Tibial nerve (tissue), 4 donors: ENCODE measurements at places on chromosomes 1 and 21. TPM values are rescaled to one million over a fixed set of nuclear protein-coding genes. Genes with fewer than 3 reads are reported as not detected.

CITED4 gene
- total RNA-seq, result 14.7 TPM

KLF17 gene
- not detected for total RNA-seq

GFI1 gene
- 1.3 TPM for total RNA-seq

RNU1-2 gene
- under 0.01 TPM for total RNA-seq

PAPPA2 gene
- total RNA-seq, result 0.20 TPM

RIMKLA gene
- total RNA-seq, result 2.2 TPM

RGS8 gene
- not detected for total RNA-seq

MROH7 gene
- total RNA-seq, result 4.9 TPM

DNA sequence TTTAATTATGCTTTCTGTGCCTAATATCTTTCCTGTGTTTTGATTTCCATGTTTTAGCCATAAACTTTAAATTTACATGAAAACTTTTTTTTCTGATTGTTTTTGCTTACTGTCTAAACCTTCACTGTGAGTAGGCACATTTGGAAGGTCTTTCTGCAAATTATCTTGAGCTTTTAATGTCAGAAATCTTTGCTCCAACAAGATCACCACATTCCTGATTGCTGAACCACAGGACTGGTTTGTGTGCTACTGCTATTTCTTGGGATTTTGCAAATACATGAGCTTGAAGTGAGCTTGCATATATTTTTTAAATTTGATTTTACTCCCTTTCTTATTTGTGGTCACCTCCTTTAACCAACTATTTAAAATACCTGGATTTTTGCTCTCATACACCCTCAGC, 61.3 kb downstream of the PTBP2 start:
- no peak for DNase-seq
- H3K27me3 ChIP-seq, result no peaks in the 10 kb centered on the region
- H3K4me1 ChIP-seq, result no peaks in the 10 kb centered on the region
- peaks cover 2% of the 10 kb centered on the region for H3K36me3 ChIP-seq
- no peak overlapping the region for H3K27ac ChIP-seq

- DNase-seq, result no peak
- no peaks in the 10 kb centered on the region for H3K36me3 ChIP-seq
- no peaks in the 10 kb centered on the region for H3K27me3 ChIP-seq
- no peak overlapping the region for H3K27ac ChIP-seq
- H3K4me1 ChIP-seq, result no peaks in the 10 kb centered on the region
These were observed 441.6 kb downstream of the PLPP3 start for GRCh38 chr1:56137521-56138505.

- no peaks in the 10 kb centered on the region for H3K27me3 ChIP-seq
- no peak for DNase-seq
- H3K4me3 ChIP-seq, result no peak overlapping the region
- H3K4me1 ChIP-seq, result no peaks in the 10 kb centered on the region
- H3K36me3 ChIP-seq, result no peaks in the 10 kb centered on the region
These were observed 628.6 kb downstream of the KCNT2 start for GRCh38 chr1:195979646-195980045.

DNA sequence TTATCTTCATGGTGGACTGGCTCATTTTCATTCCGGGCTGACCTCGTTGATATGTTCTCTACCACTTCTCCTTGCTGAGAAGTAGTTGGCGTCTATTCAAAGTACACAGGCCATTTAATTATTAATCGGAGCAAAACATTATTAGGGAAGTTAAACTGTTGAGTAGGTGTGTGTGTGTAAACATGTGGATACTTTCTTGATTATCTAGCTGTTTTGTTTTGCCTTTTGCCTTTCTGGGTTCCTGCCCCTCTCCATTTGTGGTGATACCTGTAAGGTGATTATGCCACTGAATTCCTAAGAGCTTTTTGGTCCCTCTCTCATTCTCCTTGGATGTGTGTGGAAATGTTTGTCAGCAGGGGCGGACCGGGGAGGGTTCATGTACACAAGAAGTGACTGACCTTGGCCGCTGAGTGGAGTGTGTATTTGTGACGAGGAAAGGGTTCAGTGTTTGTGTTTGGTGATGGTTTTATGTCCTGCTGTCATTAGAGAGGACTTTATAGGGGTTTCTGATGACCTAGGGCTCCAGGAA, 56.6 kb upstream of the PPP2R5A start:
- H3K4me1 ChIP-seq, result peaks cover 4% of the 10 kb centered on the region
- H3K4me3 ChIP-seq, result no peak overlapping the region
- H3K36me3 ChIP-seq, result no peaks in the 10 kb centered on the region

GRCh38 chr1:241678536-241678935, 26.5 kb downstream of the WDR64 start:
- H3K4me1 ChIP-seq, result no peaks in the 10 kb centered on the region
- H3K27ac ChIP-seq, result no peak overlapping the region
- no peaks in the 10 kb centered on the region for H3K27me3 ChIP-seq
- no peaks in the 10 kb centered on the region for H3K36me3 ChIP-seq

GRCh38 chr1:156963621-156964020, 43.2 kb downstream of the LRRC71 start:
- H3K27me3 ChIP-seq, result no peaks in the 10 kb centered on the region
- H3K4me1 ChIP-seq, result no peaks in the 10 kb centered on the region
- no peak overlapping the region for H3K27ac ChIP-seq
- peaks cover 96% of the 10 kb centered on the region for H3K36me3 ChIP-seq
- peak; percentile 12 for DNase-seq

DNA sequence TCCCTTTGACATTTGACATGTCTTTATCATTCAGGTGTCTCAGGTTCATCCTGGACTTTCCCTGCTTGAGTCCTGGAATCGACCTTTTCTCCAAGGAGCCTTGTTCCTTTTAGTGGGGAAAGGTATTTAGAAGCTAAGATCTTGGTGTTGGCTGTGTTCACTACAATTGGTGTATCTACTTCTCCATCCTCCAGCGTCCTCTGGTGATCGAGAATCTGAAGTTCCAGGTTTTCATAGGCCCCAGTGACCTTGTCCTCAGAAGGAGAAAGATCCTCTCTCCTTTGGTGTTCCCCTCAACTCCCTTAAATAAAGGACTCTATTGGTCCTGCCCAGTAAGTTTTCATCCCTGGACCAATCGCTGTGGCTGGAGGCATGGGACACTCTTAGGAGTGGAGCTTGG, 22.1 kb downstream of the MROH7 start:
- no peaks in the 10 kb centered on the region for H3K4me1 ChIP-seq
- H3K4me3 ChIP-seq, result no peak overlapping the region
- no peak overlapping the region for H3K27ac ChIP-seq
- DNase-seq, result no peak
- no peaks in the 10 kb centered on the region for H3K27me3 ChIP-seq

DNA sequence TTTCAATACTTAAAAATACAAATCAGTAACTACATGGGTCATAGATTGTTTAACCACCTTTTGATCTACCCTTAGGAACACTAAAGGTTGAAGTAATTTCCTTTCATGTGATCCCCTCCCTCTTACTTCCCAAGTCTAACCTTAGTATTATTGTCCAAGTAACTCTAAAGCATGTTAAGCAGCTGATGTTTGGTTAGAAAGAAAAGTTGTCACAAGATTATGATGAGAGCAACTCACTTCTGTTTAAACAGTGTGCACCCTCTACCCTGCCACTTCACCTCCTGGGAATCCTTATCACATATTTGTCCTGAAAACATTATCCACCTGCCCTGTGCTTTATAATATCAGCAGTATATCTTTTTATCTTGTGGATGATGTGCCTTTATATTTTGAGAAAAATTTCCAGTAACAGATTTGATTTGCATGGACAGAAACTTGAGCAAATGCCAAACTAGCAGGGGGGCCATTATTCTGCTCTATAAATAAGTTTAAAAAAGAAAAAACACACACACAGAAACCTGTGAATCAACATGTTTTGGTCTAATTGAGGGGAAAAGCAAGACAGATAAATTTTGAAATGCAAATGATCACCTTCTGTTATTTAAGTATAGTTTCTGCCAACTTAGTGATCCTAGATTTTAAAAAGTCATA, 194.3 kb downstream of the RPS6KC1 start:
- no peak overlapping the region for H3K27ac ChIP-seq
- no peaks in the 10 kb centered on the region for H3K27me3 ChIP-seq
- DNase-seq, result no peak
- H3K4me1 ChIP-seq, result no peaks in the 10 kb centered on the region
- H3K4me3 ChIP-seq, result no peak overlapping the region
- H3K36me3 ChIP-seq, result peaks cover 32% of the 10 kb centered on the region

DNA sequence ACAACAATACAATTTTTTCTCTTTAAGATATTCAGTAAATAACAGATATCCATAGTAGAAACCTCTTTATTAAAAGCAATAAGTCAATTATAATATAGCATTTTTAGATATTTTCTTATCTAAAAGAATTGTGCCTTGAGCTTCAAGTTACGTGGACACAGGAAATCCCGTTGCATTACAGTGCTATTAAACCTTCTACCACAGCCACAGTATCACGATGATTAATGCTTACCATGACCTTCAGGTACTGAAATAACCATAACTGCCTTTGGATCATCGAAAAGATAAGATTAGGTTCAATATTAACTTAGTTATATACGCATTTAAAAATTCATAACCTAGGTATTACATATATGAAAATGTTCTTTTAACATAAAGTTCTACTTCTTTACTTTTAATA, 17.9 kb downstream of the B3GALNT2 start:
- no peak for DNase-seq
- no peak overlapping the region for H3K27ac ChIP-seq
- no peaks in the 10 kb centered on the region for H3K27me3 ChIP-seq
- H3K36me3 ChIP-seq, result no peaks in the 10 kb centered on the region
- no peak overlapping the region for H3K4me3 ChIP-seq
